Subcutaneous preadipocyte (primary cell): ENCODE measurements at places on chromosomes 7 and 10. TPM values are rescaled to one million over a fixed set of nuclear protein-coding genes. Genes with fewer than 3 reads are reported as not detected.

The OPTN gene
- 50.8 and 55.5 TPM in 2 replicates for total RNA-seq

The AKR1D1 gene
- total RNA-seq = not detected in 2 replicates

The GDF10 gene
- total RNA-seq = under 0.01 TPM in 1 of 2 replicates, not detected in the other

The STAMBPL1 gene
- 33.4 and 45.9 TPM in 2 replicates for total RNA-seq

The SHOC2 gene
- 33.4 and 36.0 TPM in 2 replicates for total RNA-seq

The DYDC1 gene
- not detected in 2 replicates for total RNA-seq

The KCNH2 gene
- total RNA-seq = not detected in 2 replicates

The FFAR4 gene
- not detected in 2 replicates for total RNA-seq

The CFAP69 gene
- 7.7 and 8.8 TPM in 2 replicates for total RNA-seq

The IGF2BP3 gene
- 16.5 and 76.8 TPM in 2 replicates for total RNA-seq

The SFTPD gene
- total RNA-seq = not detected in 2 replicates

The EPO gene
- total RNA-seq = not detected in 2 replicates

The TMEM176B gene
- total RNA-seq = 16.9 TPM in 1 of 2 replicates, not detected in the other

The SHTN1 gene
- 0.37 and 0.39 TPM in 2 replicates for total RNA-seq

The PKD2L1 gene
- 0.37 TPM in 1 of 2 replicates, not detected in the other for total RNA-seq

The TLX1 gene
- not detected in 2 replicates for total RNA-seq

The SMKR1 gene
- 0.59 TPM in 1 of 2 replicates, not detected in the other for total RNA-seq

The POLR2J gene
- total RNA-seq = 37.8 and 46.7 TPM in 2 replicates

The BTBD16 gene
- total RNA-seq = not detected in 2 replicates

The OR2A14 gene
- not detected in 2 replicates for total RNA-seq

The TBXAS1 gene
- 3.3 and 4.0 TPM in 2 replicates for total RNA-seq

The ASZ1 gene
- not detected in 2 replicates for total RNA-seq

The RGR gene
- not detected in 2 replicates for total RNA-seq

The WNT8B gene
- not detected in 2 replicates for total RNA-seq

The NPSR1 gene
- total RNA-seq = not detected in 2 replicates

The SFTPA2 gene
- total RNA-seq = not detected in 2 replicates

The GTF2IRD1 gene
- 4.7 and 5.9 TPM in 2 replicates for total RNA-seq

The STK32C gene
- 10.7 and 13.9 TPM in 2 replicates for total RNA-seq

The SHH gene
- total RNA-seq = not detected in 2 replicates

The MUC12 gene
- total RNA-seq = not detected in 2 replicates

The ERVW-1 gene
- total RNA-seq = not detected in 2 replicates

The SPDYE5 gene
- not detected in 2 replicates for total RNA-seq

The NRG3 gene
- not detected in 2 replicates for total RNA-seq

The SPDYE8 gene
- not detected in 2 replicates for total RNA-seq

The CACNA2D1 gene
- 45.9 and 48.5 TPM in 2 replicates for total RNA-seq

The FOXP2 gene
- 8.8 and 11.8 TPM in 2 replicates for total RNA-seq

The TRPV6 gene
- not detected in 2 replicates for total RNA-seq

The RELN gene
- total RNA-seq = 0.39 and 2.2 TPM in 2 replicates

The OPN1SW gene
- not detected in 2 replicates for total RNA-seq

The SPRN gene
- total RNA-seq = 0.37 and 0.39 TPM in 2 replicates

The PGAM2 gene
- 0.37 TPM in 1 of 2 replicates, not detected in the other for total RNA-seq
